ENCODE measurements at places on chromosomes 11 and 22.

- DNase-seq = no peak
Observed at GRCh38 chr11:48066881-48067800, 86.8 kb downstream of the PTPRJ start.

GRCh38 chr22:31749636-31750364 is at the start of gene PRR14L:
TSS of gene PRR14L (minus strand) at chr22:31750132. CDS start at chr22:31738860, 11,272 bp downstream.
- DNase-seq = peak; percentile 100

DNA sequence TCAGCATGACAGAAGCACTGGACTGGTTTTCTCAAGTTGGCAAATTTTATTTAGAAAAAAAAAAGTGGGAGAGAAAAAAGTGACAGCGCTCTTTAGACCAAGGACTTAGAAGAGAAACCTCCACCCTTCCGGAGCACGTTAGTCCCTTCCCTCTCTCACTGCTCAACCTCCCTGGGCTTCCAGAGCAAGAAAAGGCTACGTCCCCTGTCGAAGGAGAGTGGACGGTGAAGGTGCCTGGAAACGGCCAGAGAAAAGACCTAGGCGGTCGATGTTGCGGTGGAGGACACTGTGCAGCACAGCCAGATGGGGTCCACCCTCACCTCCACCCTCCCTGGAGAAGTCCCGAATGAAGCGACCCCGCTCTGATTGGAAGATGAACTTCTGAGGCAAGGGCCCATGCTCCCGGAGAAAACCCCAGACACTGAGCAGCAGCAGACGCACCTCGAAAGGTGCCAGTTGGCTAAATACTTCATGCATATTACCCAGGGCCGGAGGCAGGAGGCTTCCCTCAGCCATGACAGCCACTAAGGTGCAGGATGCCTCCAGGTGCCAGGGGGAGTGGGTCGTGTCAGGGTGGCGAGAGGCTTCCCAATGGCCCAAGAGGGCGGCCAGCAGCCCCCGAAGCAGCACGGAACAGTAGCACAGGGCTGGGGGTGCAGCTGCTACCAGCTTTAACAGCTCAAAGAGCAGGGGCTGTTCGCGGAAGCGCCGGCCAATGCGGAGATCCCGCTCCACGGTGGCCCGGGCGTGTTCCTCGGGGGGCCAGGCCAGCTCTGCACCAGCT is 604 bp upstream of the GANAB start:
- no peak for DNase-seq

DNA sequence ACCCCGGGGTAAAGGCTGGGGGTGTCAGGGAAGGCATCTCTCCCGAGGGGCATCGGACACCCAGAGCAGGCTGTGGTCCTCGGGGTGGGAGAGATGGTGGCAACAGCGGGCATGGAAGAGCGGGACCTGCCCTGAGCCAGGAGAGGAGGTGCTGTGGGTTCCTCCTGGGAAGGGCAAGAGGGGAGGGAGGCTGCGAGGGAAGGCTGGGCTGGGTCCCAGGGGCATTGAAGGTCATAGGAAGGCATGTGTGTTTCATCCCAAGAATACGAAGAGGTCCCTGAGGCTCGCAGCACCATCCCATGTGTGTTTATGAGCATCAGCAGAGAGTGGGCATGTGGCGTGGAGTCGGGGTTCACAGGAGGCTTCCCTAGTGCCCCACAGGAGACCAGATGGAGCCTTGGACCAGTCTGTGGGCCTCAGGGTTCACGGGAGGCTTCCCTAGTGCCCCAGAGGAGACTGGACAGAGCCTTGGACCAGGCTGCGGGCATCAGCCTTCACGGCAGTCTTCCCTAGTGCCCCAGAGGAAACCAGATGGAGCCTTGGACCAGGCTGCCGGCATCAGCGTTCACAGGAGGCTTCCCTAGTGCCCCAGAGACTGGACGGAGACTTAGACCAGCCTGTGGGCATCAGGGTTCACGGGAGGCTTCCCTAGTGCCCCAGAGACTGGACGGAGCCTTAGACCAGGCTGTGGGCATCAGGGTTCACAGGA is 420.6 kb downstream of the BRD1 start:
- no peak for DNase-seq

DNA sequence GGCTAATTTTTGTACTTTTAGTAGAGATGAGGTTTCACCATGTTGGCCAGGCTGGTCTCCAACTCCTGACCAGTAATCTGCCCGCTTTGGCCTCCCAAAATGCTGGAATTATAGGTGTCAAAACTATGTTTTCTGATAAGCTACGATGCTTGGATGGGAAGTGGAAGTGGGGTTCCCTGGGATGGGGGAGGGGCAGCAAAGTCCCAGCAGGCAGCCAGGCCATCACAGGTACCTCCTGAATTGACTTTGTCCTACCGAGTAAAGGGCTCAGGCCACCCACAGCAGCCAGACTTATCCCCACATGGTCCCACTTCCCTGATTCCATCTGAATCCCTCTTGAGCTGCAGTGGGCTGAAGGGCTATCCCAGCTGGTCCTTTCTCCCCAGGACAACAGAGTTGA is 6.9 kb downstream of the FTH1 start:
- DNase-seq = no peak

All from naive B cell (primary cell).